ENCODE measurements at places on chromosomes 11 and 22.

DNA sequence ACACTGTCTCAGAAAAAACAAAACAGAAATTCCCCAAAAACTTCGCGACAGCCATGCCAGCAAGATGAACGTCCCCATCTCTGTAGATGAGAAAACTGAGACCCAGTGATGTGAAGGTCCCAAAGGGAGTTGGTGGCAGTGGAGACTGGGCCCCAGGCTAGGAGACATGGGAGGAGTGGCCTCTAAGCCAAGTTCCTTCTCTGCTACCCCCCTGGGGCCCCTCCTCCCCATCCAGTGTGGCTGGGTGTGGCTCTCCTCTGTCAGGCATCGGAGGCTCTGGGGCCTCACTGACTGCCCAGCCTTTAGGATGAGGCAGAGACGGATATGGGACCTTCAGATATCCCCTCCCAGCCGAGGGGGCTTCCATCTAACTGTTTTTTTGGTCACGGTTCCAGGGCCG is 9.8 kb downstream of the RELT start:
- peak; percentile 44 for DNase-seq

- no peak for DNase-seq
These were observed 62.6 kb downstream of the KIAA1671 start for GRCh38 chr22:25014896-25015755.

DNA sequence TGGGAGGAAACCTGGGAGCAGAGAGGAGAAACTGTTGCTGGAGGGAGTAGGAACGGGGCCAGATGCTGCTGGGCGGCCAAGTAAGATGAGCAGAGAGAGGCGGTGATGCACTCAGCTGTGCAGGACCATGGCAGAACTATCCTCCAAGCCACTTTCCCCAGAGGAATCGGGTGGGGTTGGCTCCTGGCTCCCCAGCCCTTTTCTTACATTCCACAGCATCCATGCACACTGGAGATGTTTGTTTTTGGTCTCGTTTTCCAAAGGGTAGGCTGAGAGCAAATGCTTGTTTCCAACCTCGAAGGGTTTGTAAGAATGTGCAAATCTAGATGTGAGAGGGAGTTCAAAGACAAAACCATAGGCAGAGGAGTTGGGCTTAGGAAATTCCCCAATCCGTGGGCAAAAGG is 73.2 kb downstream of the DBX1 start:
- no peak for DNase-seq

GRCh38 chr11:64340671-64341335 is 799 bp downstream of the CCDC88B start:
- DNase-seq: no peak

DNA sequence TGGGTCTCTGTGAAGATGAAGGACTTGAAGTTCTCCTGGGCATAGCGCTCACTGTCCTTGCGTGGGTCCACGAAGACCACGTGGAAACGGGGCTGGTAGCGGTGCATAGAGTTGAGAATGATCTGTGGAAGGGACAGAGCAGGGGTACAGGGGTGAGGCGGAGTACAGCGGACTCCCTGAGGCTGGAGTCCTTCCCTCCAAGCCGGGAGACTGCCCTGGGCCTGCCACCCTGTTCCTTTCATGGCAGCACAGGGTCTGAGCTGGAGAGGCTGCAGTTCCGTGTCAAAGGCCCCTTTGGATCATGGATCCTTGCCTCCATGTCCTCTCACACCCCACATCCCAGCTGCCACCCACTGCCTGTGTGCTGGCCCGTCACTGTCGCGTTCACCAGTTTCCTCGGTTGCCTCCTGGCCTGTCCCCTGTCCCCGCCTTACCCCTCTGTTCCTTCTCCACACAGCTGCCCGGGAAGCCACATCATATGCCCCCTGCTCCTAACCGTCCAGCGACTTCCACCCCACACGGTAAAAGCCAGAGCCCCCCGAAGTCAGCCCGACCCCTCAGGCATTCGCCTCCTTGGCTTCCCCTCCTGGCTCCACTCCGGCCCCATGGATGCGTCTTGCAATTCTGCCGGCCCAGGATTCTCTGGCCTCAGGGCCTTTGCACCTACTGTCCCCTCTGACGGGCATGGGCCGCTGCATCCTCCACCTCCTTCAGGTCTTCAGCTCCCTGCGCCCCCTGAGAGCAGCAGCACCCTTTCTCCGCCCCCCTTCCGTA is 3.4 kb upstream of the NUDT8 start:
- no peak for DNase-seq

- DNase-seq: no peak
These were observed 51.1 kb downstream of the WNT7B start for GRCh38 chr22:45925811-45926351.

Data from tongue (tissue), 3 donors.